ENCODE measurements at places on chromosomes 4 and X.

DNA sequence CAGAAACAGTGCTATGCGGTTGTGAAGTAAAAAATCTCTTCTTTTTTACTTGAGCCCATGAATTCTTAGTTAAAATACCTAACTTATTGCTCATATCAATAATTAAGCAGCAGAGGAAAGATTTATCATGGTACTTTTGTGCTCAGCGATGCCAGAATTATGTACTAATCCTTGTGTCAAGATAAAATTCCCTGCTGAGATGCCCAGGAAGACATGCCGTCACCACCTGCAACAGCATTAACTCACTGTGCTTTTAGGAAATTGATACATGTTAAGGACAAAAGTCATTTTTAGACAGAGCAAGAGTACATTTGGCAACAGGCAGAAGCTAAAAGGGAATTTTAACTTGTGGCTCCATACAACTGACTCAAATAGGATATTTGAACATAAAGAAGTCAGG, 138.9 kb downstream of the NPNT start:
- DNase-seq, result no peak

GRCh38 chrX:38891641-38892413, 90.6 kb downstream of the MID1IP1 start:
- DNase-seq, result no peak

- DNase-seq, result no peak
Observed at GRCh38 chr4:74543231-74543781, 98.4 kb downstream of the AREG start.

DNA sequence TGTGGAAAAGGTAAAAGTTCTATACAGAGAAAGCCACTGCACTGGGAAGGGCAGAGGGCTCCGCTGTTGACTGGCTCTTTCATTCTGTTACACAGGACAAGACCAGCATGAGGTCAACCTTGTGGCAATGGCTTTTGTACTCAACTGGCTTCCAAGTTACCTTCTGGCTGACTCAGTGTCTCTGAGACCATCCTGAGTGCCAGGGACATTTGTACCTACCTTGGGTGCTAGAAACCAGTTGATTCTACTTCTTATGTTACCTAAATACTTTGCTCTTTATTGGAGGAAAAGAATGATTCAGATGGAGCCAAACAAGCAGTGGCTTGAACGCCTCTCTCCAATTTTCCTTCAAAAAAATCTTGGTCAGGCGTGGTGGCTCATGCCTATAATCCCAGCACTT, 123.2 kb downstream of the RBM47 start:
- DNase-seq, result no peak

- DNase-seq, result no peak
Observed at GRCh38 chr4:171644430-171645057, 168.7 kb upstream of the GALNTL6 start.

DNA sequence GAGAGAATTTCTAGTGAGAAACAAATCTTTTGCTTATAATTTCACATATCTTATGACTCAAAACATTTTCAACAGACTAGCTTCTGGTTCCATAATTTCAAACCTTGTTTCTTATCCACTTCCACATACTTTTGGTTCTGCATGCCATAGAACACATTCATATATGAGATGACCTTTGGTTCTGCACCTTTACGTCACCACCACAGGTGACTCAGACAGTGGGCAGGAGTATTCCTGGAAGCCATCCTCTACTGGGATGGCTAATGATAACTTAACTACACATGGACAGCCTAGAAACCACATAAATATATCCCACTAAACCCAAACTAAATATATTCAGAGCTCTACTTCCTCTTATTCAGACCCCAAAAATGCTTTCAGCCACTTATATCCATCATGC, 133.3 kb downstream of the DCK start:
- no peak for DNase-seq

DNA sequence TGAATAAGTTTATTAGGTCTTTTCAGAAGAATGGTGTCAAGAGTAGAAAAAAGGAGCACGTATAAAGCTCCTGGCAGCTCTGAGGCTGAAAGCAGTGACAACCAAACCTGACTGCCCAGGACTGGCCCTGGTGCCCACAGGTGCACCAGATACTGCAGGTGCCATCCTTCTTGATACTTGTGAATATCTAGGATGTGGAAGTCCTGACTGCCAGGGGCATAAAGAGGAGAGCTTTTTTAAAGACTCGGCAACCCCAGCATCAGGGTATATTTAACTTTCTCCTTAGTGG, 60.7 kb downstream of the TMEM150C start:
- DNase-seq, result no peak

GRCh38 chrX:149851864-149852263, 29.1 kb upstream of the MAGEA8 start:
- no peak for DNase-seq

DNA sequence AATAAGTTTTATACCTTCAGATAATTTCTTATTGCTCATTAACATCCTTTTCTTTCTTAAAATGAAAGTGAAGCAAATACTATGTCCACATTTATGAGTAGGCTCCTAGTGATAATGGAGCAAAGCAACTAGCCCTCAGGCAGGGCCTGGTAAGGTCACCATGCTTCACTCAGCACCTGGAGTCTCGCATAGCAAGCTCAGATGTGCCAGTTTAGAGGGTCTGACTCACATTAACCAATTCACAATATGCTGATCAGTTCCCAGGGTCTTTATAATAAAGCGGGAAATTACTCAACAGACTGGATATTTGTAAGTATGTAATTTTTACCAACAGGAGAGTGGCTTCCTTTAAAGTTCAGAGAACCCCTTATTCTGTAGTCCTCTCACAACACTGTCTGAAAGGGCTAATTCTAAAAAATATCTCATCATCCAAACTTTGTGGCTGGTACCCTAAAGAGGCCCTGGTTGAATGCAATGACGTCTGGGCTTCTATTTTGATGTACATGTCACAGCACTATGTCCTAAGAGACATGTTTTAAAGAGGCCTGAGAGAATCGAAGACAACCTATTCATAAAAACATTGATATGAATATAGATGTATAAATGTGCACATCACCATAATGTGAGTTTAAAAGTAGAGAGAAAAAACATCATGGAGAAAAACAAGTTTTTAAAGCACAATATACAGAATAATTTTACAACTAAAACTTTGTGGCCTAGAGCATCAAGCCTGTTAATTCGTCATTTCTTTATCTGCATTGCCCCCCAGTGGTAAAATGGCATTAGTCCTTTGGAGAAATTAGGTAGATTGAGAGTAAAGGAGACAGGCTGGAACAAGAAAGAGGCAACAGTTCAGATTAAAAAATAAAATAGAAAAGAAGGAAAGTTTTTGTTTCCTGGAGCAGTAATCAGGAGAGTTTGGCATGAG, 44.3 kb downstream of the IL21 start:
- DNase-seq, result peak; percentile 4

GRCh38 chr4:83850435-83850834, 314.5 kb downstream of the GPAT3 start:
- no peak for DNase-seq

- DNase-seq, result peak; percentile 2
Observed at GRCh38 chrX:137194164-137194563, 160.4 kb upstream of the GPR101 start.

- DNase-seq, result no peak
Observed at GRCh38 chrX:48976086-48976485, 4.4 kb upstream of the KCND1 start.

GRCh38 chrX:136822337-136823095, 41.8 kb upstream of the ARHGEF6 start:
- DNase-seq, result no peak
